Sigmoid colon (tissue), 7 donors: ENCODE measurements at places on chromosomes 5 and 9. TPM values are rescaled to one million over a fixed set of nuclear protein-coding genes. Genes with fewer than 3 reads are reported as not detected.

The EGFLAM gene
- total RNA-seq, result 3.1 TPM

The LCN2 gene
- total RNA-seq, result not detected

The DDX4 gene
- not detected for total RNA-seq

DNA sequence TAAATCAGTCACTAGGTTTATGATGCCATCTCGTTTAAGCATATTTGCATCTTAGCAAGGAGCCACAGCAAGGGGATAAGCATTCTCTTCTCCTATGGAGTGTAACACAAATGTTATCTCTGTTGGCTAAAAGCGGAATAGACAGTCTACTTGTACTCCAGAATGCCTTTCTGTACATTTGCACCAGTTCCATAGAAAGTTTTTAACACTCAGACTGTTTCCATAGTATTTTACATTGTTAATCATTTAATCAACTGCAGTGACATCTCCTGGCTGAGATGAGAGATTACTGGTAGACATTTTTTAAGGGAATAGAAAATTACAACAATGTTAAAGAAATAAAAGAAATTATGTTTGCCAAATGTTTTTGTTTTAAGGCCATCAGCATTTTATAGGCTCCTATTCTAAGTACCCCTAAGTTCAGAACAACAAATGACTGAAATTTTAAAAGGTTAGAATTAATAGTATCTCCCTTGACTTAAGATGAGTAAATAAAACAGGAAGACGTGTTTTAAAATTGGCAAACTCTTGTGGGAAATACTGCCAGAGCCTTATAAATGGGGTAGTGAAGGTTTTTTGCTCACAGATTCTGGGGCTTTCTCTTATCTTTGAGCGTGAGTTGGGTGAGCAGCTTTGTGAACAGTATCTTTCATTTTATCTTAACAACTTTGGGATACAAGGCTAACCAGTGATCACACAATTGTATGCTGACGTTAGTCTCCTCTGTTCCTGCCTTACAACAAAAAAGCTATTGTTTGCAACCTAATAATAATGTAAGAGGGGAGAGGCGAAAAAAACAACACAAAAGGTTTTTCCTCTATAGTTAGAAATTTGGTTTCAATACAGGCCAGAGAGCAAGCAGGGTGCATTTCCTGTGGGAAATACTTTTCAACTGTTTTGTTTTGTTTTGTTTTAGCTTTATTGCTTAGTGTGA is 294.3 kb downstream of the FBXL7 start:
- no peak for DNase-seq

- no peak for DNase-seq
Observed at GRCh38 chr5:87741881-87742280, 329.2 kb upstream of the CCNH start.

GRCh38 chr5:144122081-144122480 is 48.4 kb downstream of the YIPF5 start:
- no peak for DNase-seq

DNA sequence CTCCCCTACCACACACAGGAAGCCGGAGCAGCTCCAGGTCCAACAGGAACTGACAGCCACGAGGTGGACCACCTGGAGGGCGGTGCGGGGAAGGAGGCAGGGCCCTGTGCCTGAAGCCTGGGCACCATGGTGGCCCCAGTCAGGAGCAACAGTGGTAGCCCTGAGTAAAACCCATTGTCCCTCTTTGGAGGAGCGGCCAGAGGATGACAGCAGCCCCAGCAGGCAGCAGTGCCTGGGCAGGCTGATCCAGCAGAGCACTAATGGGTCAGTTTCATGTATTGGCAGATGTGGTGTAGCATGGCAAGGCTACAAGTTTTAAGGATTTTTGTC is 47.7 kb upstream of the GARNL3 start:
- DNase-seq, result no peak
